GM23248 (cell line): ENCODE measurements at places on chromosomes 1 and 21. TPM values are rescaled to one million over a fixed set of nuclear protein-coding genes. Genes with fewer than 3 reads are reported as not detected.

Gene PTCH2
- polyA plus RNA-seq, result 0.05 and 0.11 TPM in 2 replicates

DNA sequence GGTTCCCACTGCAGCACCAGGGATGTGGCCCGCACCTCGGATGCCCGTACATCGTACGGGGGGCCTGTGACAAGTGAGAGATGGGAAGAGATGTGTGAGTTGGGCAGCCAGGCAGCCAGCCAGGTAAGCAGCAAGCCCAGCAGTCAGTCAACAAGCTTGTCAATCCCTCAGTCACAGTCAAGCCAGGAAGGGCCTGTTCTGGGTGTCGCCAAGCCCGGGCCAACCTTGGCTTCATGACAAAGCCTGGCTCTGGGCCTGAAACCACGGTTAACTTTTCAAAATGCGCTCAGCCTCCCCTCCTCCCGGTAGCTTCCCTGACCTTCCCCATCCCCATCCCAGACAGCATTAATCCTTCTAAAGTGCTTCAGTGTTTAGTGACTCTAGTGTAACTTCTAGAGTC lies 31.8 kb downstream of the MYOM3 start:
- no peaks in the 10 kb centered on the region for H3K4me1 ChIP-seq
- H3K27ac ChIP-seq, result no peak overlapping the region
- no peaks in the 10 kb centered on the region for H3K36me3 ChIP-seq
- no peak overlapping the region for H3K4me3 ChIP-seq
- no peak for DNase-seq

Gene NPHS2
- not detected in 2 replicates for polyA plus RNA-seq

DNA sequence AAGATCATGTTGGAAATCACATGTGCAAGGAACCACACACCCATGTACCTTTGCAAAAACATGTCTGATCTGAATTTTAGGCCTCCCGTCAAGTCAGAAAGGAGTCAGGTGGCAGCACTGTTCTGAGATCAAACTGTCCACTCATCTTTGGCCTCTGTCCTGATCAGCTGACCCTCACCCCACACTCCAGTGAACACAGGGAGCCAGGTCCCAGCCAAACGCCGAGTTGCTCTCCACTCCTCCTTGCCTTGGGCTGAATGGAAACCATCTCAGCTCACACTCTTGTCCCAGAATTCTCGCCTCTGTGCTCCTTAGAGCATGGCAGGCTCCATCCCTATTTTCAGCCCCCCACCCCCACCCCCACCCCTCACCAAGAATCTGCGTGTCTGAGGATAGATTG lies 4.6 kb upstream of the RNF186 start:
- H3K36me3 ChIP-seq, result no peaks in the 10 kb centered on the region
- H3K27ac ChIP-seq, result no peak overlapping the region
- no peak for DNase-seq
- no peaks in the 10 kb centered on the region for H3K4me1 ChIP-seq
- no peak overlapping the region for H3K4me3 ChIP-seq

- no peak overlapping the region for H3K4me3 ChIP-seq
- H3K4me1 ChIP-seq, result peaks cover 10% of the 10 kb centered on the region; the same call in 1 of the 2 replicates
- no peaks in the 10 kb centered on the region for H3K27me3 ChIP-seq
- no peak overlapping the region for H3K27ac ChIP-seq
- DNase-seq, result peak; percentile 48
These were observed 545.9 kb downstream of the SMYD3 start for GRCh38 chr1:245961137-245961540.
